ENCODE measurements at places on chromosomes 12 and 14. TPM values are rescaled to one million over a fixed set of nuclear protein-coding genes. Genes with fewer than 3 reads are reported as not detected.

CCDC196 gene
- total RNA-seq = not detected

TSPAN11 gene
- 9.1 TPM for total RNA-seq

AHNAK2 gene
- total RNA-seq = 21.6 TPM

RNASE8 gene
- total RNA-seq = not detected

HCAR1 gene
- 0.09 TPM for total RNA-seq

RHOJ gene
- 7.1 TPM for total RNA-seq

TTC9 gene
- total RNA-seq = 4.4 TPM

RNASE4 gene
- 18.4 TPM for total RNA-seq

KCNC2 gene
- total RNA-seq = 0.22 TPM

LMNTD1 gene
- 0.18 TPM for total RNA-seq

RXYLT1 gene
- 17.7 TPM for total RNA-seq

TNS2 gene
- total RNA-seq = 49.3 TPM

PIK3C2G gene
- total RNA-seq = 0.18 TPM

CPNE6 gene
- total RNA-seq = not detected

CAPZA3 gene
- total RNA-seq = not detected

TAS2R19 gene
- total RNA-seq = 3.6 TPM

C12orf56 gene
- total RNA-seq = 0.80 TPM

DBX2 gene
- total RNA-seq = 0.22 TPM

OS9 gene
- total RNA-seq = 146 TPM

PIGH gene
- 10.0 TPM for total RNA-seq

DNAI7 gene
- total RNA-seq = 0.40 TPM

RD3L gene
- total RNA-seq = not detected

GUCY2C gene
- not detected for total RNA-seq

LBHD2 gene
- 0.09 TPM for total RNA-seq

MYH6 gene
- 0.66 TPM for total RNA-seq

MYO1H gene
- total RNA-seq = not detected

TAS2R10 gene
- 0.71 TPM for total RNA-seq

CCDC177 gene
- under 0.01 TPM for total RNA-seq

AQP2 gene
- total RNA-seq = not detected

DPF3 gene
- total RNA-seq = 1.3 TPM

RNASE7 gene
- total RNA-seq = not detected

KIF26A gene
- total RNA-seq = 7.4 TPM

All from muscle of leg (tissue), 16 donors.